ENCODE measurements at places on chromosomes 1 and 21. TPM values are rescaled to one million over a fixed set of nuclear protein-coding genes. Genes with fewer than 3 reads are reported as not detected.

NFIA gene
- 0.35 TPM for total RNA-seq

AADACL3 gene
- 0.35 TPM for total RNA-seq

GRCh38 chr1:31038360-31038759, 27.2 kb downstream of the PUM1 start:
- no peak overlapping the region for H3K4me3 ChIP-seq
- no peak for DNase-seq
- no peak overlapping the region for H3K27ac ChIP-seq
- H3K27me3 ChIP-seq: no peaks in the 10 kb centered on the region
- H3K36me3 ChIP-seq: peaks cover 46% of the 10 kb centered on the region
- H3K4me1 ChIP-seq: no peaks in the 10 kb centered on the region

DNA sequence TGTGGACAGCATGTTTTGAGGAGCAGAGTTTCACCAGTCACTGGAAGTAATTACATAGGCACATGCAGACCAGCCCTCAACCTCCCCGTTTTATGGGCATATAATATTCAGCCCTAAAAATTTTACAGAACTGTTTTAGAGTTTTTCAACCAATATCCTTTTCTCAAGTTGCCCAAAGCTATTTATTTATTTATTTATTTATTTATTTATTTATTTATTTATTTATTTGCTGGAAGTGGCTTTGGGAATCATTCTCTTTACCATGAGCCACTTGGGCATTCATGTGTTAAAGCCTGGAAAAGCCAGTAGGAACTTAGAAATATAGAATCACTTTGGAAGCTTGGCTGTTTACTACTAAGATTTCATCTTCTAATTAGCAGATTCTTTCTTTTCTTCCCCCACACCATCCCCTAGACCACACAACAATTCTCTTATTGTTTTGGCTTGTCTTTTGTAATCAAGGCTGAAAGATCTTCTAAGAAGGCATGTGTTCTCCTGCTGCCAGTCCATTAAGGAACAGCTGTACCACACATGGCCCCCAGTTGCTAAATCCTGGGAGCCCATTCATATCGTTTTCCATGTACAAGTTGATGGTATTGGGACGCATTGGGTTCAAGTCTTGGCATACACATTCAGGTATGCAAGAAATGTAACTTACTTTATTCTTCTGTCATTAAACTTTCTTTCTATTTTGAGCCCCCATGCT, 220.0 kb downstream of the PAPPA2 start:
- no peak overlapping the region for H3K4me3 ChIP-seq
- no peak for DNase-seq
- H3K27ac ChIP-seq: no peak overlapping the region
- no peaks in the 10 kb centered on the region for H3K36me3 ChIP-seq
- no peaks in the 10 kb centered on the region for H3K4me1 ChIP-seq

DNA sequence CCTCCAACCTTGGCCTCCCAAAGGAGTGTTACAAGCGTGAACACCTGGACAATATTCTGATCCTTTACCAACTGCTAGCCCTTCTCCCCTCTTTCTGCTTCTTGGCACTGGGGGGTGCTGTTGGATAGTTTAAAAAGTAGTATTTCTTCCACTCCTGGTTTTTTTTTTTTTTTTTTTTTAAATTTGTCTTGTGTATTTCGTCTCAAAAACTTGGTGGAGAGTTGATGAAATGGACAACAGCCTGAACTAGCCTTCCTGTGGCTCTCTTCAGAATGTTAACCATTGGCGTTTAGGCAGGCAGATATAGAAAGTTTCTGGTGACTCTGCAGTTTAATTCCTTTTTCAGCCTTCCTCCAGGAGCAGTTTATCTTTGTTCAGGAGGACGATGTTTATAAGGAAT, 69.7 kb upstream of the USP24 start:
- no peaks in the 10 kb centered on the region for H3K4me1 ChIP-seq
- no peak for DNase-seq
- no peak overlapping the region for H3K4me3 ChIP-seq

DNA sequence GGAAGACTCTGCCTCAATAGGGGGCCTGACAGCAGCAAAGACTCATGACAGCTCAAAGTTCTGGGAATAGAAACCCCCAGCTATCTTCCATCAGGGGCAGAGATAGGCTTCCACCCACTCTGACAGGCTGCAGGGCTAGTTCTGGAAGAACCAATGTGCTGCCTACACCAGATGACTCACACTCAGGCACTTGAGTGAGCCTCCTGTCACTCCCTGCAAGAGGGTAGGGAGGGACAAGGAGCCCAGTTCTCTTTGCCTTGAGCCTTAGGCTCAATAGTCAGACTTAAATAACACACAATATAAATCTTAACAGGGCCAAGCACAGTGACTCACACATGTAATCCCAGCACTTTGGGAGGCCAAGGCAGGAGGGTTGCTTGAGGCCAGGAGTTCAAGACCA, 386.4 kb downstream of the HHAT start:
- H3K27me3 ChIP-seq: no peaks in the 10 kb centered on the region
- H3K27ac ChIP-seq: no peak overlapping the region
- H3K4me3 ChIP-seq: no peak overlapping the region
- no peaks in the 10 kb centered on the region for H3K4me1 ChIP-seq

DNA sequence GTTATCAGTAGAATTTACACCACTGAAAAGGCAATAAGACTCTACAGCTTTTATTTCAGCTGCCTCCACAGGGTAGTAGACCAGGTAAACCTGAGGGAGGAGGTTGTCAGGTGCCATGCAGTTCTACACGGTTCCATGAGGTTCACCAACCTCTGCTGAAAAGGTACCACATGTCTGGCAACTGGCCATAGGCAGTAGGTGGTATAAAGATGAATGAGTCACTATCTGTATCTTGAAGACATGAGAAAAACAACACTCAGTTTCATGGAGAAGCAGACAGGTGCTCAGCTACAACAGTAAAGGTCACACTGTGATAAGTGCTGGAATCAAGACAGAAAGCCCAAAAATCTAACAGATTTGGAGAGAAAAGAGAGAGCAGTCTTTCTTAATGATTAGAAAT, 145.4 kb downstream of the PTGER3 start:
- no peak for DNase-seq
- no peaks in the 10 kb centered on the region for H3K27me3 ChIP-seq
- H3K27ac ChIP-seq: no peak overlapping the region

DNA sequence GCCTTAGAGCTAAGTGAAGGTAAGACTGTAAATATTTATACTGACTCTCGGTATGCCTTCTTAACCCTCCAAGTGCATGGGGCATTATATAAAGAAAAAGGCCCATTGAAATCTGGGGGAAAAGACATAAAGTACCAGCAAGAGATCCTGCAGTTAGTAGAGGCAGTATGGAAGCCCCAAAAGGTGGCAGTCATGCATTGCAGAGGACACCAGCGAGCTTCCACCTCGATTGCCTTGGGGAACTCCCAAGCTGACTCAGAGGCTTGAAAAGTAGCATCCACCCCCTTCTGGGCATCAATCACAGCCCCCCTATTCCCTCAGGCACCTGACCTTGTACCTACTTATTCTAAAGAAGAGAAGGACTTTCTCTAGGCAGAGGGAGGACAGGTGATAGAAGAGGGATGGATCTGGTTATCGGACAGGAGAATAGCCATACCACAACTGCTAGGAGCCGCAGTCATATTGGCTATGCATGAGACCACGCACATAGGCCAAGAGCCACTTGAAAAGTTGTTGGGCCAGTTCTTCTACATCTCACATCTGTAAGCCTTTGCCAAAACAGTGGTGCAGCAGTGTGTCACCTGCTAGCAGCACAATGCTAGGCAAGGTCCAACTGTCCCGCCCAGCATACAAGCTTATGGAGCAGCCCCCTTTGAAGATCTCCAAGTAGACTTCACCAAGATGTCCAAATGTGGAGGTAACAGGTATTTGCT, 19.4 kb downstream of the PLA2G2F start:
- H3K27me3 ChIP-seq: no peaks in the 10 kb centered on the region
- no peak overlapping the region for H3K4me3 ChIP-seq
- no peak overlapping the region for H3K27ac ChIP-seq

DNA sequence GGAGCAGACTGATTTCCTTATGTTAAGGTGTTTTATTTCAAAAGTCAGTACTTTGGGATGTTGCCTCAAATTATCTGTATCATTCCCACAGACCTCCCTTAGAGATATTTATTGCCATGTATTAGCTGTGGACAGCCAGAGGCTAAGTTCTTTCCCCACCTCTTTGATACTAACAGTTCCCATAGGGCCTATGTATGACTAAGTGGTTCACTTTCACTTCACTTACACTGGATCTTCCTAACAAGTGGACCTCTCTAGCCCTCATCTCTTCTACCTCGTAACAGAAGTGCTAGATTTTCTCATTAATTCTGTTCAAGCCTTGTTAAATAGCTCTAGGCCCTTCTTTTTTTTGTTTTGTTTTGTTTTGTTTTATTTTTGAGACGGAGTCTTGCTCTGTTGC, 6.2 kb downstream of the TRAF5 start:
- H3K36me3 ChIP-seq: no peaks in the 10 kb centered on the region
- no peak overlapping the region for H3K4me3 ChIP-seq
- H3K4me1 ChIP-seq: peaks cover 15% of the 10 kb centered on the region
- H3K27me3 ChIP-seq: no peaks in the 10 kb centered on the region
- DNase-seq: no peak

DNA sequence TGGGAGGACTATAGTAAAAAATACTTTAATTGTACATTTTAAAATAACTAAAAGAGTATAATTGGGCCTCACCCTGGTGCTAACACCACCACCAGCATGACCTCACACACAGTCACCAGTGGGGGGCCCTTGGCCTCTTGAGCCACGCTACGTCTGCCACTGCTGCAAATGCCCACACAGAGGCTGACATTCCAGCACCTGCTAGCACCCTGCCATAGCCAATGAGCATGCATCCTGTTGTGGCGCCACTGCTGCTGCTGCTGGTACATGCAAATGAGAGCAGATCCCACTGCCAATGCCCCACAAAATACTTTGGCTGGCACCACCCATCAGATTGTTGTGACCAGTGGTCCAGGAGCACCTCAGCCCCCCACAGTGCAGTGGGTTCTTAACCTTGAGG, 31.5 kb upstream of the TNR start:
- no peak overlapping the region for H3K27ac ChIP-seq
- no peaks in the 10 kb centered on the region for H3K27me3 ChIP-seq
- peak; percentile 50 for DNase-seq
- no peak overlapping the region for H3K4me3 ChIP-seq
- H3K4me1 ChIP-seq: no peaks in the 10 kb centered on the region

DNA sequence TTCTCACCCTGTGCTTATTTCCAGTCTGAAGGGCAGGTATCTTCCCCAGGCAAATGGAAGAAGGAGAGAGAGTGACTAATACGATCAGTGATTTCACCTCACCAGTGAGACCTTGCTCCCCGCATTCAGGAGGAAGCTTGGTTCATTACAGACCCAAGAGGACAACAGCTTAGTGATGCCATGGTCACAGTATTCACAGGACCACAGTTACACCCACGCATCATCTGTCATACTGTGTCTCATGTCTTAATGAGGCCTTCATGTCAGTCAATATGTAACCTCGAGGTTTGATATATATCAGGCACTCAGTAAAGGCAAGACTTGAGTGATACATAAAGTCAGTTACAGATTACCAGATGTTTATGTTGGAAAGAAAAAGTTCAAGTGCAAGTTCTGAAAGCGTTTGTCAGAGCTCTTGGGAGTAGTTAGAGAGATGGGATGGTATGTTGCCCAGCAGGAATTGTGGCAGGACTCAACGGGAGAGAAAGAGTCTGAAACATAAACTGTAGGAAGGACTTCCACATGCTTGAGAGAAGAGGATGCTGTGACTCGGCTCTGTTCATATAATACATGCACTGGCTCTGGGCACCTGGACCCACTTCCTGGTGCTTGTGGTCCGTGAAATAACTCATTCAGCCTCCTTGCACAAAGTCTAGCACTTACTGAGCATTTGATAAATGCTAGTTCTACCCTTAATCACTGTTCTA, 33.3 kb downstream of the GNPAT start:
- DNase-seq: no peak
- H3K4me1 ChIP-seq: no peaks in the 10 kb centered on the region
- no peak overlapping the region for H3K27ac ChIP-seq
- H3K36me3 ChIP-seq: peaks cover 31% of the 10 kb centered on the region

DNA sequence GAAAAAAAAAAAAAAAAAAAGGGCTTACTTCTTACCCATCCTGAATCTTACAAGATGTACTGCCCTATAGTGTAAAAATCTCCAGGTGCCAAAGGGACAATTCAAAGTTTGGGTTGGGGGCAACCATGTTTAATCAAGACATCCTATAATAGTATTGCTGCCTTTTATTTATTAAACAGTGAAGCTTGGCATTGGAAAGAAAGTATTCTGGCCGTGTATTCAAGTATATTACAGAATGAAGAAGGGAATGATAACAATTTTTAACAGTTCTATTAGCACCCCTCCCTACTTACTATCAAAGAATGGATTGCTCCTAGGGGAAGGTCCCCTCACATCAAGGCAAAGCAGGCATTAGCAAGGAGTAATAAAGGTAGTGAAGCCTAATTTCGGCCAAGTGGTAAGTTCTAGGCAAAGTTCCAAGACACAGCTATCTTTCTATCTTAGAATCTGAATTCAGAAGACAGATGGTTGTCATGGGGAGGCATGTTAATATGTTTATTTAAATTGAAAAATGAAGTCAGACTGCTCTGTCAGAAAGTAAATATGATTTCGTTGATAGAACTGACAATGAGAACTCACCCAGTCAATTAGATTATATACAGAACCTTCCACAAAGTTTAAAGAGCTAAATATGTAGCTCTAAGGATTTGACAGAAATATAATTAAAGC, 24.6 kb downstream of the ST7L start:
- no peak for DNase-seq
- no peaks in the 10 kb centered on the region for H3K4me1 ChIP-seq
- no peak overlapping the region for H3K27ac ChIP-seq
- H3K36me3 ChIP-seq: peaks cover 12% of the 10 kb centered on the region
- no peaks in the 10 kb centered on the region for H3K27me3 ChIP-seq

Data from H9 (cell line).